ENCODE measurements at places on chromosomes 12 and 14.

GRCh38 chr14:79254069-79254775 lies 957.1 kb downstream of the DIO2 start:
- peak; percentile 75 for DNase-seq

GRCh38 chr12:57546438-57547287 lies at the start of gene DCTN2:
TSS of gene DCTN2 (minus strand) at chr12:57547192. CDS start at chr12:57547063, 129 bp downstream.
- peak; percentile 98 for DNase-seq

DNA sequence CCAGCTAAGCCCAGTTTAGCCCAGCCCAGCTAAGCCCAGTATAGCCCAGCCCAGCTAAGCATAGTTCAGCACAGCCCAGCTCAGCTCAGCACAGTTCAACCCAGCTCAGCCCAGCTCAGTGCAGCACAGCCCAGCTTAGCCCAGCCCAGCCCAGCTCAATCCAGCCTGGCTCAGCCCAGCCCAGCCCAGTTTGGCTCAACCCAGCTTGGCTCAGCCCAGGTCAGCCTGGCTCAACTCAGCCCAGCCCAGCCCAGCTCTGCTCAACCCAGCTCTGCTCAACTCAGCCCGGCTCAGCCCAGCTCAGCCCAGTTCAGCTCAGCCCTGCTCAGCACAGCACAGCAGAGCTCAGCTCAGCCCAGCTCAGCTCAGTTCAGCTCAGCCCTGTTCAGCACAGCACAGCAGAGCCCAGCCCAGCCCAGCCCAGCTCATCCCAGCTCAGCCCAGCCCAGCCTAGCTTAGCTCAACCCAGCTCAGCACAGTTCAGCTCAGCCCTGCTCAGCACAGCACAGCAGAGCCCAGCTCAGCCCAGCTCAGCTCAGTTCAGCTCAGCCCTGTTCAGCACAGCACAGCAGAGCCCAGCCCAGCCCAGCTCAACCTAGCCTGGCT lies 330.9 kb downstream of the TMEM121 start:
- DNase-seq = no peak

GRCh38 chr12:111976860-111977259 lies 36.1 kb downstream of the TMEM116 start:
- DNase-seq = no peak
